ENCODE measurements at places on chromosomes 7 and 10.
A peak's percentile ranks its signal among the peaks of the same experiment; 100 is the strongest.

DNA sequence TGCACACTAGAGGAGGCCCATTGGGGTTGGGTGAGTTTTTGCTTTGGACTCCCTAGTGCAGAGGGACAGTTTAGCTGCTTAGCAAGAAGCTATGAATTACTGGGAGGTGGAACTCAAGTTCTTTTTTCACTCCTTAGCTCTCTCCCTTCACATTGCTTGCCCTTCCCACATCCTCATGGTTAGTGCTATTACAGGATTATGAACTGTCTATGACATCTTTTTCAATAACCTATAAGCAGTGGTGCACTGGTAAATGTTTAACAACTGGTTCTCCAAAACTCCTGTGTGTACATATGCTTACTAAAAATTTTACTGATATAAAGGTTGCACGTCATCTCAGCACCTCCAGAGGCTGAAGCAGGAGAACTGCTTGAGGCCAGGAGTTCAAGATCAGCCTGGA lies 6.2 kb downstream of the SSMEM1 start:
- DNase-seq: no peak

DNA sequence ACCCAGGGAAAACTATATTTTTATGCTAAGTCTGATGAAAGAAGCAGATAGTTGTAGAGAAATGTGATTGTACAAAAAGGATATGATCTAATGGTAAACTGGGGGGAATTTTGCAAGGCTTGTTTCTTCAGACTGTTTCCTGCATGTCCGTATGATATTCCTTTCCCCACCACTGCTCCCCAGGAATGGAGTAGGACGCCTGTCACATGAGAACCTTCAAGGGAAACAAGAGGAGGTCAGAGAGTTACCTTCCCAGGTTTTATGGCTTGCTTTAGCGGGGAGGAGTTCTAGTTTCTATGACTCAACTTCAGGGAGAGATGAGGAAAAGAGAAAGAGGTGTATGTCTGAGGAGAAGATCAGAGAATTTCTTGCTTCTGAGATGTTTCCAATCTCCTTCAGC lies 16.4 kb upstream of the ITPRID1 start:
- no peak for DNase-seq

- DNase-seq: no peak
Measured at GRCh38 chr7:30634193-30634626, 39.5 kb downstream of the GARS1 start.

GRCh38 chr7:112790586-112791003 lies 402 bp upstream of the TMEM168 start:
- peak; percentile 44 for DNase-seq
